Globus pallidus (tissue), 1 donor: ENCODE measurements at places on chromosomes 7 and 10.

DNA sequence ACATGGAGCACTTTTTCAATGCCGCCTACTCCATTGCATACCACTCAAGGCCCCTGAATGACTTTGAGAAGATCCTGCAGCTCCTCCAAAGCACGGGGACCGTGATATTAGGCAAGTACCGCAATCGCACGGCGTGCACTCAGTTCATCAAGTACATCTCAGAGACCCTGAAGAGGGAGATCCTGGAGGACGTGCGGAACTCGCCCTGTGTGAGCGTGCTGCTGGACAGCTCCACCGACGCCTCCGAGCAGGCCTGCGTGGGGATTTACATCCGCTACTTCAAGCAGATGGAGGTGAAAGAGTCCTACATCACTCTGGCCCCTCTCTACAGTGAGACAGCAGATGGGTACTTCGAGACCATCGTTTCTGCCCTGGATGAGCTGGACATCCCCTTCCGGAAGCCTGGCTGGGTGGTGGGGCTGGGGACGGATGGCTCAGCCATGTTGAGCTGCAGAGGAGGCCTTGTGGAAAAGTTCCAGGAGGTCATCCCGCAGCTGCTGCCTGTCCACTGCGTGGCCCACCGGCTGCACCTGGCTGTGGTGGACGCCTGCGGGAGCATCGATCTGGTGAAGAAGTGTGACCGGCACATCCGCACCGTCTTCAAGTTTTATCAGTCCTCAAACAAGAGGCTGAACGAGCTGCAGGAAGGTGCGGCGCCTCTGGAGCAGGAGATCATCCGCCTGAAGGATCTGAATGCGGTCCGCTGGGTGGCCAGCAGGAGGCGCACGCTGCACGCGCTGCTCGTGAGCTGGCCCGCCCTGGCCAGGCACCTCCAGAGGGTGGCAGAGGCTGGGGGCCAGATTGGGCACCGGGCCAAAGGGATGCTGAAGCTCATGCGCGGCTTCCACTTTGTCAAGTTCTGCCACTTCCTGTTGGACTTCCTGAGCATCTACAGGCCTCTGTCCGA, 12.7 kb upstream of the ATP6V0E2 start:
- no peak for DNase-seq

DNA sequence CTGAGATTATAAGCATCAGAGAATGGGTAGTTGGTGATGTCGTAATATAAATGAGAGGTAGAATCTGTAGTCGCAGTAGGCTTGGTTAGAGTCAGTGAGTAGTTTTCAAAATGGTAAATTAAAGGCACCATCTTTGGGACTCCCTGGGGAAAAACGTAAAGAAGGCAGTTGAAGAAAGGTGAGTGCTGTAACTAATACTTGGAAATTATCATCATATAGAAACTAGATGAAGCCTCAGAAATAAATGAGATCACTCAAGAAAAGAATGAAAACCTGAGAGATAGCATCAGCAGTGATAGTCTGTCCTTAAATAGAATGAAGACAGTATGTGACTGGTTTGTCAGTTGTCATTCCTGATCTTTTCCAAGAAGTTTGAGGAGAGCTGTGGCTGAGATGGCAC, 23.8 kb downstream of the PALS2 start:
- DNase-seq: no peak

- DNase-seq: no peak
Observed at GRCh38 chr7:5692845-5693278, 88.6 kb downstream of the RNF216 start.

DNA sequence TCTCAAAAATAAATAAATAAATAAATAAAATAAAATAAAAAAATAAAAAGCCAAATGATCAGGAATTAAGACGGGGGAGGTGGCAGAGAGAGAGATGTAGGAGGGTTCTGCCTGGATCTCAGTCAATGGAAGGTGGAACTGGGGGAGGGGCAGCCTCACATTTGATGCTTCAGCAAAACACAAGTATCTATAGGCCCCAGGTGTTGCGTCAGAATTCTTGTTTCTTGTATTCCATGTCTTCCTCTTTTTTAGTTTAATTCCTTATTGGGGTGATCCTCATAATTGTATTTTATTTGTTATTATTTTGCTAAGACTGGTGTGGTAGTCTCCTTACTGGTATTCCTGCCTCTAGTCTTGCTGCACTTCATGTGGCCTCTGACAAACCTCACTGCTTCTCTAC, 41.4 kb upstream of the SMARCD3 start:
- no peak for DNase-seq

GRCh38 chr10:132774181-132774901, 11.6 kb downstream of the NKX6-2 start:
- no peak for DNase-seq

GRCh38 chr10:29392376-29393021, 103.6 kb downstream of the LYZL1 start:
- peak; percentile 43 for DNase-seq

- no peak for DNase-seq
Observed at GRCh38 chr7:66100408-66101050, 14.1 kb upstream of the CRCP start.
